Hair follicular keratinocyte (primary cell): ENCODE measurements at places on chromosomes 1 and 21. TPM values are rescaled to one million over a fixed set of nuclear protein-coding genes. Genes with fewer than 3 reads are reported as not detected.

ST6GALNAC5 gene
- 3.3 and 6.4 TPM in 2 replicates for total RNA-seq

VHLL gene
- not detected in 2 replicates for total RNA-seq

OR2T11 gene
- total RNA-seq, result not detected in 2 replicates

CFH gene
- 1.4 and 5.5 TPM in 2 replicates for total RNA-seq

FBXO28 gene
- 18.4 and 19.8 TPM in 2 replicates for total RNA-seq

HPCA gene
- not detected in 2 replicates for total RNA-seq

LCE2C gene
- not detected in 2 replicates for total RNA-seq
